ENCODE measurements at places on chromosomes 3 and 15. TPM values are rescaled to one million over a fixed set of nuclear protein-coding genes. Genes with fewer than 3 reads are reported as not detected.

DNA sequence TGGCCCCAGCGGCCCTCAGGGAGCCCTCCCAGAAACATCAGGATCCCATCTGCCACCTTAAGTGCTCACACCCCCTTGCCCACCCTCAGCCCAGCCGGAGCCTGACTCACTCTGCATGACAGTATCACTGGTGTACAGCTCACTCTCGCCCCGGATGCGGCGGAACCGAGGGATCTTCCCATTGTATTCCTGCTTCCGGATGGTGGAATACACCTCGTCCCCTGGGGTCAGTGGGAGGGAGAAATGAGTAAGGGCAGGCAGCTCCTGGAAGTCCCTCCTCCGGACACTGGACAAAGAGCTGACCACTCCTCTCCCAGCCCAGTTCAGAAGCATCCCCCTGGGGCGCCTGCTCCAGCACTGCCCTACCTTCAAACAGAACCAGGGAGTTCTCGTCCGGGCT lies 16.5 kb downstream of the SEMA7A start:
- no peak overlapping the region for H3K27ac ChIP-seq
- H3K4me3 ChIP-seq, result no peak overlapping the region
- H3K36me3 ChIP-seq, result no peaks in the 10 kb centered on the region
- no peak for DNase-seq
- peaks cover 21% of the 10 kb centered on the region for H3K4me1 ChIP-seq

DNA sequence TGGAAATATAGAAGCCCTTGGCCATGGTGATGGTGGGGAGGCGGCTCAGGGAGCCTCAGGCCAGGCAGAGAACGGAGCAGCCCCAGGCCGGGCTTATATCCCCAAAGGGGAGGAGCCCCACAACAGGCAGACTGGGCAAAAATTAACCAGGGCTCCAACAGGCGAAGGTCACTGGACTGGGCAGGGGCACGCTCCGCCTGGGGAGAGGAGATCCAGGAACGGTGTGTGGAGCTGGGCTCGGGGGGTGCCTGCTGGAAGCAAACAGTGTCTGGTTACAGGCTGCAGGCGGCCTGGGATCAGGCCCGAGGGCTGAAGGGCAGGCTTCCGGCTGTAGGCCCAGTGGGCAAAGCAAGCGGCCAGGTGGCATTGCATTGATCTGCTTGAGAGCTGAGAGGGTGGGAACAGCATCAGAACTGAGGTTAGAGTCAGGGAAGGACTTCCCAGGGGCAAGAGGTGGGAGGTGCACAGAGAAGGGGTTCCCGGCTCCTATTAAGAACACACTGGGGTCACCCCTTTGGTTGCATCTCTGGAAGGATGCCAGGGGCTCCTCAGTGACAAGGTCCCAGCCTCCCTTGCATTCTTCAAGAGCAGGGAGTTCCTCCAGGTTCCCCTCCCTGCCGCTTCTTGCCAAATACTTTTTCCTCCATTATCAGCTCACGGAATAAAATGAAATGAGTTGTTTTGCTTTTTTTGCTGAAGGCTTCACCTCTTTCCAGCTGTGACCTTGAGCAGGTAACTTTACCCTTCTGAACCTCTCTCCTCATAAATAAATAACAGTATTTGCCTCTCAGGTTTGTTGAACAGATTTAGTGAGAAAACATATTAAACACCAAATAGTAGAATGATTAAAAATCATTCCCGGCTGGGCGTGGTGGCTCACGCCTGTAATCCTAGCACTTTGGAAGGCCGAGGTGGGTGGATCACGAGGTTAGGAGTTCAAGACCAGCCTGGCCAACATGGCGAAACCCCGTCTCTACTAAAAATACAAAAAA lies 7.8 kb downstream of the ANPEP start:
- no peaks in the 10 kb centered on the region for H3K4me1 ChIP-seq
- no peak overlapping the region for H3K4me3 ChIP-seq
- DNase-seq, result no peak
- H3K36me3 ChIP-seq, result no peaks in the 10 kb centered on the region
- no peak overlapping the region for H3K27ac ChIP-seq

- H3K27ac ChIP-seq, result no peak overlapping the region
- H3K4me1 ChIP-seq, result peaks cover 15% of the 10 kb centered on the region
- no peaks in the 10 kb centered on the region for H3K36me3 ChIP-seq
Measured at GRCh38 chr3:120272286-120272685, 12.7 kb downstream of the GPR156 start.

- no peaks in the 10 kb centered on the region for H3K36me3 ChIP-seq
- no peak overlapping the region for H3K4me3 ChIP-seq
- H3K4me1 ChIP-seq, result no peaks in the 10 kb centered on the region
- no peak overlapping the region for H3K27ac ChIP-seq
Measured at GRCh38 chr15:65655026-65655425, 33.3 kb downstream of the SLC24A1 start.

DNA sequence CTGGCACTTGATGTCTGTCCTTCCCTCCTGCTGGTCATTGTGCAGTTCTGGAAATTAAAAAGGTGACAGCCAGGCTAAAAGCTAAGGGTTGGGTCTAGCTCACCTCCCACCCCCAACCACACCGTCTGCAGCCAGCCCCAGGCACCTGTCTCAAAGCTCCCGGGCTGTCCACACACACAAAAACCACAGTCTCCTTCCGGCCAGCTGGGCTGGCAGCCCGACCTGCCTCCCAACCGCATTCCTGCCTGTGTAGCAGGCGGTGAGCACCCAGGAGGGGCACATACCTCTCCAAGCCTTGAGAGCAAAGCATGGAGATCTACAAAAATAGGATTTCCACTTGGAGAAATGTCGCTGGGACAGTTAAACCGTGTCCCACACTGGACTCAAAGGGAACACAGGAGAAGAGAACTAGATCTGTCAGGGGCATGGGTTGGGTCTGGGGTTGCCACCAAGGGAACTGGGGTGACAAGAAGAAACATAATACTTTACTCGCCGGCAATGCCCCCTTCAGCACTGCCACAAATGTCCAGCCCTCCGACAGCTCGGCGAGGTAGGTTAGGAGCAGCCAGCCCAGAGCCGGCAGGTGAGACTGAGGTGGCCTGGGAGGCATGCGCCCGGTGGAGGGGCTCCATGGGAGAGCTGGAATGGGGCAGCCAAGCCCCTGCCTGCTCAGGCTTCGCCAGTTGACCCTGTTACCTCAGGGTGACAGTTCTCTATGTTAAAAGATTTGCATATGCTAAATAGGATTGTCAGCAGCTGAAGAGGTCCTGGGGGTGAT lies 52.2 kb downstream of the EXOG start:
- peaks cover 8% of the 10 kb centered on the region for H3K4me1 ChIP-seq
- no peaks in the 10 kb centered on the region for H3K36me3 ChIP-seq
- no peak overlapping the region for H3K27ac ChIP-seq
- no peaks in the 10 kb centered on the region for H3K27me3 ChIP-seq

Gene HOMER2
- total RNA-seq, result 132 TPM

Gene PPCDC
- total RNA-seq, result 20.2 TPM

Gene CRABP1
- not detected for total RNA-seq

Gene NR1I2
- total RNA-seq, result 0.17 TPM

Gene GPR62
- 2.5 TPM for total RNA-seq

Data from gastrocnemius medialis (tissue), 4 donors.